HFFc6 (cell line): ENCODE measurements at places on chromosomes 11 and 22.

- no peak for DNase-seq
These were observed at the start of gene SCN2B for GRCh38 chr11:118175993-118176777. Gene SCN2B (minus strand): TSS chr11:118176639. CDS start chr11:118176431, 208 bp downstream.

DNA sequence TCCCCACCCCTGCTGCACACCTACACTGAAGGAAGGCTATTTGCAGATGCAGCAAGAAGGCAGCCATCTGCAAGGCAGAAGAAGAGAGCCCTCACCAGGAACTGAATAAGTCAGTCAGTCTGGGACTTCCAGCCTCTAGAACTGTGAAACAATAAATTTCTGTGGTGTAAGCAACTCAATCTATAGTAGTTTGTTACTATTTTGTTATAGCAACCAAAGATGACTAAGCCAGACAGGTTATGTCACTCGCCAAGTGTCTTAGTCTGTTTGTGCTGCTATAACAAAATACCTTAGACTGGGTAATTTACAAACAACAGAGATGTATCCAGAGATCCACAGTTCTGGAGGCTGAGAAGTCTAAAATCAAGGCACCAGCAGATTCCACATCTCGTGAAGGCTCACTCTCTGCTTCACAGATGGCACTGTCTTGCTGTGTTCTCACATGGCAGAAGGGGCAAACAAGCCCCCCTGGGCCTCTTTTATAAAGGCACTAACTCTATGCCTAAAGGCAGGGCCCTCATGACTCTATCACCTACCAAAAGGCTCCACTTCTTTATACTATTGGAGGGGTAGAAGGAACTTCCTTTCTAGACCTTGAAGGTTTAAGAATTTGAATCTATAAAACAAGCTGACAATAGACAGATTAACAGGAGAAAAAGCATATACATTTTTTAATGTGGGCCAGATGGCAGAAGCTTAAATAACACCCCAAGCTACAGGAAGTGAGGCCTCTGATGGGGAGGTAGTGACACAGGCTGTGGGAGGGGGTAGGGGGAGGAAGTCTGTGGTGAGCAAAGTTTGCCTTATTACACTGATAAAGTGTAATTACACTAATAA lies 12.3 kb downstream of the APOL6 start:
- peak; percentile 41 for DNase-seq

DNA sequence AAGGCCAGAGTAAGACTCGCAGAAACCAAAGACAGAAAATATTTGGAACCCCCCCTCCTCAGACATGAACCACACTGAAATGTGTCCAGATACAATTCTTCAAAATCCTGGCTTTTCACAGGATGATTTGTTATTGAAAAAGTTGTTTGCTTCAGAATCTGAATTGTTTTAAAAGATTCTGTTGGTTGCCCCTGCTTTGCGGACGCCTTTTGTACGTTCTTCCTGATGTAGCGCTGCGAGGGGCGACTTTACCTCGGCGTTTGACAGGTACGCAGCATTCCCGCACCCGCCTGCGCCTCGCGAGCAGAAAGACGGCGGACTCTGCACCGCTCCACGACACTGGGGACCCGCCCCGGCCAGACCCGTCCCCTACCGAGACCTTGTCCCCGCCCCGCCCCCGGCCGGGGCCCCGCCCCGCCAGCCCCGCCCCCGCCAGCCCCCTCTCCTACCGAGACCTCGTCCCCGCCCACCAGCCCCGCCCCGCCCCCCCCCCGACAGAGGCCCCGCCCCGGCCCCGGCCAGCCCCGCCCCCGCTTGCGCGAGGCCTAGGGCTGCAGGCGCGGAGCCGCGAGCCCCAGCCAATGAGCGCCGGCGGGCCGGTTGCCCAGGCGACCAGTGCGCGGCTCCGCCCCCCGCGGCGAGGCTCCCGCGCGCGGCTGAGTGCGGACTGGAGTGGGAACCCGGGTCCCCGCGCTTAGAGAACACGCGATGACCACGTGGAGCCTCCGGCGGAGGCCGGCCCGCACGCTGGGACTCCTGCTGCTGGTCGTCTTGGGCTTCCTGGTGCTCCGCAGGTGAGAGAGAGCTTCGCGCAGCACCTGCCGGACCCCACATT lies at the start of gene GLB1L2:
TSS of gene GLB1L2 (plus strand) at position 635 of the 835 bp plus-strand sequence. CDS start at position 709, 74 bp downstream.
- DNase-seq = no peak

- no peak for DNase-seq
These were observed 5.7 kb downstream of the LTBP3 start for GRCh38 chr11:65552388-65552951.

GRCh38 chr11:119888119-119888518 lies 159.1 kb upstream of the NECTIN1 start:
- no peak for DNase-seq

DNA sequence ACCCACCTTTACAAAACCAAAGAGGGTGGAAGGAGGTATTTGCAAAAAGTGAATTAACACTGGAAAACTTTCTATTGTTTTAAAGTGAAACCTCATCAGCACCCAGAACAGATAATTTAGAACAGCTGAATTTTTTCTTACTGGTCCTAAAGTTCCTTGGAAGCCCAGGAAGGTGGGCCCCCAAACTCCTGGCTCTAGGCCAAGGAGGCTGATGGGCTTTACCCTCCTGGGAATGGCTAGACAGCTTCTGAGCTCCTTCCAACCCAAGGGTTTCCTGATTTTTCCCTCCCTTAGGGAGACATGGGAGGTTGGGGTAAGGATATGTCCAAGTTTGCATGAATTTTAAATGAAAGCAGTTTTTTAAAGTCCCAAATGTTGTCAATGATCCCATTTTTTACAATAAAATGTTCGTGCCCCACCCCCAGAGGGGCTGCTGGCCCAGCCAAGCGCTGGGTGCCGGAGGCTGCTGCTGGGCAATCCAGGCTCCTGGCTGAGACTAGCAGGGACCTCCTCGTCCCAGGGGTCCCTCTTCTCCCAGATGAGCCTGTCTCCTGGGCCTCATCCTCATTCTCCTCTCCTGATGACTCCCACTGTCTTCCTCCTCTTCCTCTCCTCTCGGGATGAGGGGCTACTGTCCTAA lies 28.4 kb downstream of the RELT start:
- DNase-seq = no peak

DNA sequence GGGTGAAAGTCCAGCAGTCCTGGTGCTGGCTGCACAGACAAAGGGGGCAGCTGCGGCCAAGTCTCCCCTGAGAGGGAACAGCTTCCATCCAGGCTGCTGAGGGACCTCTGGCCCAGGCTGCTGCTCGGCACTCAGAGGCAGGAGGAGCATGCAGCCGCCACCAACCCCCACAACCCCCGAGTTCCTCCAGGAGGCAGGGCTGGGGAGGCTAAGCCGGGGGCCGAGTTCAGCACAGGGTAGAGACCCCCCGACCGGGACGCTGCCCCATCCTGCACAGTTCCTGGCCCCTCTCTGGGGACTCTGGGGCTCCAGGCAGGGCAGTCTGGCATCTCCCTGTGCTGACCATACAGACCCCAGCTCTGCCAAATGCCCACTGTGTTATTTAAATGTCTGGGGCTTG lies 20.2 kb downstream of the IGSF9B start:
- DNase-seq = no peak

DNA sequence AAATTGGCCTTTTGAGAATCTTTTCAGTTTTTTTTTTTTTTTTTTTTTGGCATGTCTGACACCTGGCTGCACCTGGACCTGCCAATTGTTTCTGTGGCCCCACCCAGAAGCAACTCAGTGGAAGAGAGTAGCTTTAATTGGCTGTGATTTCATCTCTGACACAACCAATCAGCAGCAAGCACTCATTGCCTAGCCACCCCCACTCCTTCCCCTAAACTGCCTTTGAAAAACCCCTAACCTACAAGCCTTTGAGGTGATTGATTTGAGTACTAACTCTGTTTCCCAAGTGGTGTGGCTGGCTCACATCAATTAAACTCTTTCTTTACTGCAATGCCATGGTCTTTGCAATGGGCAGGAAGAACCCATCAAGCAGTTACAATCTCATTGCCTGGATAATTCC lies 98.2 kb upstream of the CHORDC1 start:
- no peak for DNase-seq

DNA sequence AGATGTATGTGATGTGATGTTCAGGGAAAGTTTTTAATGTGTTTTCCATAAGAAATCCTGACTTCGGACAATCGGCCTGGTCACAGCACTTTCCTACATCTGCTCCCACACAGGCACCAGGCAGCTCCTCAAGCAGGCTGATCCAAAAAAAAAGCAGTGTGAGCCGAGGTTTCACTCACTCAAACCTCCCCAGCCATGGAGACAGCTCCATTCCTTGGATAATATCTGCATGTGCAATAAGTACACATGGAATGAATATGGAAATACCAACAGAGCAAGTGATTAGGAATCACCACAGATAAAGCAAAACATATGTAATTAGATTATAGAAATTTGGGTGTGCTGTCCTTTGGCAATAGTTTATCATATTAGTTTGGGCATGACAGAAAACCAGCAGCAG lies 88.8 kb upstream of the API5 start:
- no peak for DNase-seq

GRCh38 chr11:91174193-91174592 lies 951.3 kb upstream of the CHORDC1 start:
- DNase-seq = no peak

GRCh38 chr11:129141748-129142523 lies 50.2 kb downstream of the ARHGAP32 start:
- no peak for DNase-seq

DNA sequence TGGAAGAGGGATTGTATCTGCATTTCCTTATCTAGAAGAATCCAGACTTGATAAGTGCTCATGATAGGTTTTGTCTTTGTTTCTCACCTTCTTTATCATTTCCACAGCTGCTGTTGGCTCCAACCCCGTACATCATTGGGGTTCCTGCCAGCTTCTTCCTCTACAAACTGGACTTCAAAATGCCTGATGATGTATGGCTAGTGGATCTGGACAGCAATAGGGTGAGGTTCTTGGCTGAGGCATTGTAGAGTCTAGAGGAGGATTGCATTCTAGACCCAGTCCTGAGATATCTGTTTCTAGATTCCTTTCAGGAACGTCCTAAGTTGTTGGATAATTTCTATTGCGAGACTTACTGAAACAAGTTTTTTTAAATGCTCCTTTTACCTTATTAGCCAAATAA lies 8.1 kb downstream of the MADD start:
- no peak for DNase-seq

GRCh38 chr11:69033431-69033830 lies 15.3 kb upstream of the TPCN2 start:
- DNase-seq = no peak

- DNase-seq = no peak
These were observed 109.5 kb downstream of the TENM4 start for GRCh38 chr11:79331203-79331901.
